Activated CD8-positive, alpha-beta memory T cell treated with anti-CD3 and anti-CD28 coated beads for 1 hour (primary cell): ENCODE measurements at places on chromosomes 16 and 17.

DNA sequence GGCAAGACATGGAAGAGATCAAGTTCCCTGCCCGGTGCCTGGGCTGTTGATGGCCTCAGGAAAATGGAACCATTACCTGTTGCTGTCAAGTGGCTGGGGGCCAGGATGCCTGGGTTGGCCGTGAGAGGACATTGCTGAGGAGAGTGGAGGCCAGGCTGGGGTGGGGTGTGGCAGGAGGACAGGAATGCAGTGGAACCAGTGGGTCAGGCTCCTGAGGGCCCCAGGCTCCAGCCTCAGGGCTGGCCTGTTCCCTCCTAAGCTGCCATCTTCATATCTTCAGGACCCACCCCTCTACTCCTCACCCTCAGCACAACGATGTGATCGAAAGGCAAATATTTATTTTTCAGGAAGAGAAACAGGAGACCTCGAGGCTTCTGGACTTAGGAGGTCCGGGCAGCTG is 8.5 kb upstream of the YPEL3 start:
- DNase-seq = no peak

DNA sequence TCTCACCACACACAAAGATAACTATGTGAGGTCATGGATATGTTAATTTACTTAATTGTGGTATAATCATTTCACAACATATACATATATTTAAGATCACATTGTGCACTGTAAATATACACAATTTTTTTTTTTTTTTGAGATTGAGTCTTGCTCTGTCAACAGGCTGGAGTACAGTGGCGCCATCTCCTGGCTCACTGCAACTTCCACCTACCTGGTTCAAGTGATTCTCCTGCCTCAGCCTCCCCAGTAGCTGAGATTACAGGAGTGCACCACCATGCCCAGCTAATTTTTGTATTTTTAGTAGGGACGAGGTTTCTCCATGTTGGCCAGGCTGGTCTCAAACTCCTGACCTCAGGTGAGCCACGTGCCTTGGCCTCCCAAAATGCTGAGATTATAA is 11.5 kb upstream of the PRSS54 start:
- no peak for DNase-seq

DNA sequence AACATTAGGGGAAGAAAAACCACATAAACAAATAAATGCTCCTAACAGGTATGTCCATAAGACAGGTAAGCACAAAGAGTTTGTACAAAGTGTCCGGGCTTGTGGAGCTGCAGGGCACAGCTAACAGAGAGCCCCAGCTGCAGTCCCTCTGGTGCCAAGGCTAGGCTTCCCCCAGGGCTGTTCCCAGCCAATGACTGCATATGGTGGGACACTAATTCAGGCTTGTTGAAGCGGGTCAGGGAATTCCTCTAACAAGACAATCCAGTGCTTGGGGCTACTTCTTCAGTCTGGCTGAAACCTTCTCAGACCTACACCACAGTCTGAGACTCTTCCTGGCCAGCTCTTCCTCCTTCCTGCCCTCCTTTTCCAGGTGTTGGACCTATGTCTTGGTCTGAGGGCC is 51.7 kb upstream of the ALDH3A1 start:
- no peak for DNase-seq

DNA sequence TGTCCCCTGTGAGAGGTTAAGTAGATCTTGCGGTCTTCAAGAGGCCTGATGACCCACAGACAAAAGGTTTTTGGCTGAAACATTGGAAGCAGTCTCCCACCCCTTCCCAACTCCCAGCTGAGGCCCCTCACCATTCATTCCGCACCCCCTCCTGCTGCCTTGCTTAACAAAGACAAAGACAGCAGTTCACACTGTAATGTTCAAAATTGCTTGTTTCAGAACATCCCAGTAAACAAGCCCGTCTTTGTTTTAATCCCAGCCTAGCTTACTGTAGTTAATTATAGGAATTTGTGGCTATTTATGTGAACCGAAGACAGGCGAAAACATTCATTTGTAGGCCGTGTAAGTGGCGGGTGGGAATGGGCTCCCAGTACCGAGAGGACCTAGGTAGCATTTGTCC is 55.7 kb downstream of the IRX5 start:
- DNase-seq = no peak

GRCh38 chr16:57633383-57634064 is 5.1 kb downstream of the ADGRG1 start:
- no peak for DNase-seq

GRCh38 chr16:27927266-27927901 is 136.1 kb downstream of the GSG1L start:
- no peak for DNase-seq
